ENCODE measurements at places on chromosomes 13 and 19. TPM values are rescaled to one million over a fixed set of nuclear protein-coding genes. Genes with fewer than 3 reads are reported as not detected.

The BCAM gene
- total RNA-seq = 5.4 TPM

The ZNF749 gene
- 9.8 TPM for total RNA-seq

The FXYD1 gene
- 1.4 TPM for total RNA-seq

The ZNF136 gene
- 10.7 TPM for total RNA-seq

The LENG9 gene
- total RNA-seq = 11.8 TPM

The C13orf42 gene
- not detected for total RNA-seq

The ZNF576 gene
- 14.6 TPM for total RNA-seq

The IFI30 gene
- 74.4 TPM for total RNA-seq

The CYP2B6 gene
- not detected for total RNA-seq

The IQCN gene
- 0.19 TPM for total RNA-seq

The ZNF626 gene
- total RNA-seq = 24.5 TPM

The TRPC4 gene
- 59.2 TPM for total RNA-seq

The MBD3L3 gene
- total RNA-seq = not detected

The C19orf67 gene
- not detected for total RNA-seq
